ENCODE measurements at places on chromosomes 5 and 9.

DNA sequence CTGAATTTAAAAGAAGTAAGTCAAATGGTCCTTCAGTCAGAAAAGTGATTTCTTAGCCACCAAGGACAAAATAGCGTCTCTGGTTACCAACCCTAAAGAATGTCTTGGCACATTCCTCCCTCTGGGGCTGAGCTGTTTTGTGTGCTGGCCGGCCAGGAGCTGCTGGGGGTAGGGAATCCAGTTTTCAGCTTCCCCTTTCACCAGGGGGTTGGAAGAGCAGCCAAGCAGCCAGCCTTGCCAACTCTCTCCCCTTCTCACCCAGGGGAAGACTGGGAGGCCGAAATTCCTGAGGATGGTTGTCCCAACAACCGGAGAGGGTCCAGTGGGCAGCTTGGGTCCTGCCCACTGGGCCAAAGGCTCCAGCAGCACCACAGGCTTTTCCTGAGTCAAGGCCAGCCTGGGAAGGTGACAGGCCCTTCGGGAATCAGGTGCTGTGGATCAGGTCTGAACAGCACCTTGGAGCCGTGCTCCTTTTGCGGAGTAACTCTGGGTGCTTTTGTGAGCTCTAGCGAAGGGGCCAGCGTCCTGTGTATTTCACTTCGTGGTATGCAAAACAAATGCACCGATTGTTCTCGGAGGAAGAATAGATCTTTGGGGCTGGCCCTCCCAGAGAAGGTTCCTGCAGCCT lies 4.2 kb downstream of the WWC1 start:
- no peak for DNase-seq

- no peak for DNase-seq
Measured at GRCh38 chr9:6538666-6539071, 106.9 kb downstream of the GLDC start.

- peak; percentile 59 for DNase-seq
Measured at GRCh38 chr9:34985311-34985899, 4.1 kb upstream of the DNAJB5 start.

- DNase-seq = no peak
Measured at GRCh38 chr9:110994771-110995241, 43.5 kb downstream of the LPAR1 start.

DNA sequence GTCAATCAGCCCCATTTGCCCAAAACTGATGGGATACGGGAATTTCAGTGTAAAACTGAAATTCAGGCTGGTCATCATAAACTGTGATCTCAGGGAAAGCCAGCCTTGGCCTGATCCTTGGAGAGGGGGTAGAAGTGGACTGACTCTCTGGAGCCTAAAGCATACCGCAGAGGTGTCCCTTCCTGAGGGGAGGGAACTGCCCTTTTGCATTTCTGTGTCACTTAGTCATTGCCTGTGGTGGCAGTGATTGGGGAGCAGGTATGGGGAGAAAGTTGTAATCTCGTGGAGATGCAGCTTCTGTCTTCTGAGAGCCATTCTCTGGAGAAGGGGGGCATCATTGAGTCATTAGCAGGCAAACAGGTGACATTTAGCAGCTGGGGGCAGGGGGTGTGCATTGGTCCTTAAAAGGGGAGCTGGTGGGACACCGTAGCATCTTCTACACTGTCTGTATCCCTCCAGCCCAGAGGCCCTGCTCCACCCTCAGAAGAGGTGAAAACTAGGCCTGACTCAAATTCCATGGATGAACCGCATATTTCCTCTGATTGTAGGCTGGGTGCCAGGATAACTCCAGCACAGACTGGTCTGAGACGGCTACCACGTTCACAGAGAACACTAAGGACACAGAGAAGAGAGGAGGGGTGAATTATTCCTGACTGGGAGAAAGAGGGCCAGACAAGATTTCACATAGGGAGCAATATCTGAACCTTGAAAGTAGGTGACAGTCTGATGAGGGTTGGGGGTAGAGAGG lies 143.3 kb downstream of the SEC61B start:
- DNase-seq = no peak

DNA sequence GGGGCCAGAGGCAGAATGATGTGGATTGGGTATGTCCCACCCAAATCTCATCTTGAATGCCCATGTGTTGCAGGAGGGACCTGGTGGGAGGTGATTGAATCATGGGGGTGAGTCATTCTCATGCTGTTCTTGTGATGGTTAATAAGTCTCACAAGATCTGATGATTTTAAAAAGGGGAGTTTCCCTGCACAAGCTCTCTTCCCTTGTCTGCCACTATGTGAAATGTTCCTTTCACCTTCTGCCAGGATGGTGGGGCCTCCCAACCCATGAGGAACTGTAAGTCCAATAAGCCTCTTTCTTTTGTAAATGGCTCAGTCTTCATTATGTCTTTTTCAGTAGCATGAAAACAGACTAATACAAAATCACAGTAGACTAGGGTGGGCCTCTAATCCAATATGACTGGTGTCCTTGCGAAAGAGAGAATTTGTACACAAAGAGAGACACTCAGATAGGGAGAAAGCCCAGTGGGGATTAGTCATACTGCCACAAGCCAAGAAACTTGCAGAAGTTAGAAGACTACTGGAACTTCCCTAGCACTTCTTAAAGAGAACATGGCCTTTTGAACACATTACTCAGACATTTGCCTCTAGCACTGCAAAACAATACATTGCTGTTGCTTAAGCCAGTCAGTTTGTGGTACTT lies 68.4 kb downstream of the ANXA1 start:
- DNase-seq = no peak

GRCh38 chr5:55324815-55325418 lies 17.1 kb downstream of the MTREX start:
- no peak for DNase-seq

DNA sequence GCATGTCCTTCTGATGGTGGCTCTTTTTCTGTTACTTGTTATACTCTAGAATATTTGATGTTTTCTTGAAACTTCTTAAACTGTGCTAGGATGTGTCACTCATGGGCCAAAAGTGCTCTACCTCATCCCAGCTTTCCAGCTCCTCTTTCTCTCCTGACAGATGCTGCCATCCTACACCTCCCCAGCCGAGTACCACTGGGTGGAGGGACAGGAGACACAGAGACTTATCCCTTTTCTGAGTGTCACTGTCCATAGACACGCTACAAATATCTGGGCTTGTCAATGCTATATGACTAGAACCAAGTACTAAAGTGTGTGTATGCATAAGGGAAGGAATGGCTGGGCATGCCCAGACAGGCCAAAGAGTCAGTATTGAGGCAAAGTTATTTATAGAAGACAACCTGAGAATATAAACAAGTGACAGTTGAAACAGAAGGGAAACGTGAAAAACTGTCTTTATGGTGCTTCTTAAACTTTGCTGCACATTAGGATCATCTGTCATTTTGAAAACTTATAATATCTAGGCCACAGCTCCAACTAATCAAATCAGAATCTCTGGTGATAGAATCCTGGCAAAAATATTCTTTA lies 188.0 kb downstream of the CARTPT start:
- no peak for DNase-seq

GRCh38 chr5:1430121-1430795 lies 15.0 kb downstream of the SLC6A3 start:
- DNase-seq = no peak

DNA sequence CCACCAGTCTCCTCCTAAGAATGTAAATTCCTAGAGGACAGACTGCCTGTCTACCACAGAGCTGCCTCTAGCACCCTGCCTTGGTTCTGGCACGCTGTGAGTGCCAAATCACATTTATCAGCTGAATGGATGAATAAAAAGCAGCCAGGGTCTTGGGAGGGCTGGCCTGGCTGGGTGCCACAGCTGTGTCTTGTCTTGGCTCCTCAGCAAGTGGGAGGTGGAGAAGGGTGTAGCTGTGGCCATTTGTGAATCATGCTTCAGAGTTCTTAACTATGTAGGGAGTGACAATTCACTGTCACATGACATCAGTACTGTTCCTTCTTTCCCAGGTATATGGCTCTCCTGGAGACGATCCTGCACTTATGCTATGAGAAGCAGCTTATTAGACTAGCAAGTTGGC lies 70.6 kb downstream of the DCP2 start:
- DNase-seq = no peak

DNA sequence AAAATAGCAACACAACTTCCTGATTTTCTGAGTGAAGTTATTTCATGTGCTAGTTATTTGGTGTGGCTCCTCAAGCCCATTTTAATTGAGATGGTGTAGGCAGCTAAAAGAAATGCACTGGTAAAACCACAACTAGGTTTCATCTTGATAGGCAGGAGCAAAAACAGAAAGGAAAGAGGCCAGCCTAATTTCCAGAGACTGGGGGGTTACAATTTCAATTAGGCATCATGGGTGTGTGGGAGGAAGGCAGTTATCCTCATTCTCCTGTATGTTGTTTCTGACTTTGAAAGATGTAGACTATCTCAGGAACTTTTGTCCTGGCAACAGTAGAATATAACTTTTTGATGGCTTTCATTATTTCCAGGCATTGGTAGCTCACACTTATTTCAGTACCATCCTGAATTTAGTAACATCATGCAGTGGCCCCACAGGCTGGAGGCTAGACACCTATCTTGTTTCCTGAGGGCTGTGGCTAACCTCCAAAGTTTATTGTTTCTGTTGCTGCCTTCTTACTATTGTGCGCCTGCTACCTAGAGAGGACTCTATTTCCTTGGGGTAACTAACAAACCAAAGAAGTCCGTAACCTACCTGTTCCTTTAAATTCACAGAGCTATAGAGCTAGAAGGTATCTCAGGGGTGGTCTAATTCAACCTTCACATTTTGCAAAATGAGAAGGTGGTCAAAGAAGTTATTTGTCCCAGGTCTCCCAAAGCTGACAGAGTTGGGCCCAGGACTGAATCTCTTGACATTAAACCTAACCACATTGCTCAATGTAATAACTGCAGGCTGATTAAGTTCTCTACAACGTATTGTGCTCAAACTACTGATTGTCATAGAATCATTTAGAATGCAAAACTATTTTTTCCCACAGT lies 42.4 kb downstream of the FYB1 start:
- DNase-seq = peak; percentile 70

Data from naive thymus-derived CD8-positive, alpha-beta T cell (primary cell).